ENCODE measurements at places on chromosomes 16 and 17.

DNA sequence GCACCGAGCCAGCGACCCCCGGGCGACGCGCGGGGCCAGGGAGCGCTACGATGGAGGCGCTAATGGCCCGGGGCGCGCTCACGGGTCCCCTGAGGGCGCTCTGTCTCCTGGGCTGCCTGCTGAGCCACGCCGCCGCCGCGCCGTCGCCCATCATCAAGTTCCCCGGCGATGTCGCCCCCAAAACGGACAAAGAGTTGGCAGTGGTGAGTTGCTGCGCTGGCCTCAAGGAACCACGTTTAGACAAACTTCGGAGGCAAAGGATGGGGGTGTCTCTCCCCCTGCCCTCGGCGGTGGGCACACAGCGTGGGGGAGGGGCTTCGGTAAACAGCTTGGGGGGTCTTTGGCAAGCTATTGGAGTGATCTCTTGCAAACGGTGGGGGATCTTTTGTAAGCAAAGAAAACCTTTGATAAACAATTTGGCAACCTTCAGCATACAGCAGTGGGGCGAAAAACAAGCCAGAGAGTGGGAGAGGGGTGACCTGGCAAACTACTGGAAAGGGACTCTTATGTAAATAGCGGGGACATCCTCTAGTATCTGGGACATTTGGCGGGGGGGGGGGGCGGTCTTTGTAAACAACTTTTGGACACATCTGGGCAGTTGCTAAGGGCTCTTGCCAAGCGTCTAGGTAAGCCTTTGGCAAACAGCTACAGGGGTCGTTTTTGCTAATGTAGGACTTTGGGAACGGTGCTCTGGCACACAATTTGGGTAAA is 587 bp downstream of the MMP2 start:
- DNase-seq: no peak

DNA sequence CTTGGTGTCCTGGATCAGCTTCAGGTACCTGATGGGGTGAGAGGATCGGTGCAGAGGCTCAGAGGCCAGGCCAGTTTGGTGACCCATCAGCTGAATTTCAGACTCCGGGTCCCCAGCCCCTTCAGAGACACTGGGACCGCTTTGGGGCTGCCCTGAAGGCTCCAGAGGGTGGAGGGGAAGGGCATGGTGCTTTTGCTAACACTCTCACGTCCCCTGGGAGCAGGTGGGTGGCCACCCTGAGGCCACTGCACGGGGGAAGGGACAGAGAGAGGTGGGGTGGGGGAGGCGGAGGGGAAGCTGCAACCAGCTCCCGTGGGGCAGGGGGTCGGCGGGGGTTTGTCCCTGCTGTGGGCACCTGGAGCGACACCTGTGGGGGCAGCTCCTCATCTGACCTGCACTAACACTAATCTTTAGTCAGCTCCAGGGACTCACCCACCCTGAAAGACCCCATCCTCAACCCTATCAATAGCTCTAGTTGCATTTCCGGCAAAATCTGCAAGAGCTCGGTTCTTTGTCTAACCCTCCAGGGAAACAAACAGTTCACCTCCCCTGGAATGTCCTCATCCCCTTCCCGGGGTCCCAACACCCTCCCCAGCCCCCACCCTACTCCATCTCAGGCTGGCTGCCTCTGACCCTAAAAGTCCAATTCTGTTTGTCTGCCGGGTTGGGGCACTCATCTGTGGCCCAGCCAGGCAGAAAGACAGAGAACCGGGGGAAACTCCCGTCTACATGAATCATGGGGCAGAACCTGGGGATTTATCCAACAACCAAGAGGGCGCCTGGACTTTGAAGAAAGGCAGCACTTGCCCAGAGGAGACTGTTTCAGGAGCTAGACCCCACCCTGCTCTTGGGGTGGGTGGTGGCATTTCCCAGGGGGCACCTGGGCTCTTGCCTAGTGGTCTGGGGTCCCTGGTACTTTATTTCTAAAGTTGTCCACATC is 91.9 kb upstream of the CBX4 start:
- peak; percentile 22 for DNase-seq

DNA sequence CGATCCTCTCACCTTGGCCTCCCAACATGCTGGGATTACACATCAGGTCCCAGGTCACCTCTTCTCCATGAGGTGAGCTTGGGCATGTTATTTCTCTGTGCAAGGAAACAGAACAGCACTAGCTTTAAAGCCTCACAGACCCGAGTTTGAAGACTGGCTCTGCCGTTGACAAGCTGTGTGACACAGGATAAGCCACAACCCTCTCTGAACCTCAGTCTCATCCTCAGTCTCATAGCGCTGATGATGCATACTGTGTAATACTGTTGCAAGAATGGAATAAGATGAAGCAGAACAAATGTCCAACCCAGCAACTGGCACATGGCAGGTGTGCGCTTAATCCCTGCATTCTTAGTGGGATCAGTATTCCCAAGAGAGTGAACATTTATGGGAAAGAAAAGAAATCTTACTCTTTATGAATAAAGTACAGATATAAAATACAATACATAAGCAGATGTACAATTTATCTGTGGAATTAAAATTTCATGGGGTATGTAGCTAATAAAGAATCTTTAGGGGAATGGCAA is 43.5 kb downstream of the ABAT start:
- no peak for DNase-seq

DNA sequence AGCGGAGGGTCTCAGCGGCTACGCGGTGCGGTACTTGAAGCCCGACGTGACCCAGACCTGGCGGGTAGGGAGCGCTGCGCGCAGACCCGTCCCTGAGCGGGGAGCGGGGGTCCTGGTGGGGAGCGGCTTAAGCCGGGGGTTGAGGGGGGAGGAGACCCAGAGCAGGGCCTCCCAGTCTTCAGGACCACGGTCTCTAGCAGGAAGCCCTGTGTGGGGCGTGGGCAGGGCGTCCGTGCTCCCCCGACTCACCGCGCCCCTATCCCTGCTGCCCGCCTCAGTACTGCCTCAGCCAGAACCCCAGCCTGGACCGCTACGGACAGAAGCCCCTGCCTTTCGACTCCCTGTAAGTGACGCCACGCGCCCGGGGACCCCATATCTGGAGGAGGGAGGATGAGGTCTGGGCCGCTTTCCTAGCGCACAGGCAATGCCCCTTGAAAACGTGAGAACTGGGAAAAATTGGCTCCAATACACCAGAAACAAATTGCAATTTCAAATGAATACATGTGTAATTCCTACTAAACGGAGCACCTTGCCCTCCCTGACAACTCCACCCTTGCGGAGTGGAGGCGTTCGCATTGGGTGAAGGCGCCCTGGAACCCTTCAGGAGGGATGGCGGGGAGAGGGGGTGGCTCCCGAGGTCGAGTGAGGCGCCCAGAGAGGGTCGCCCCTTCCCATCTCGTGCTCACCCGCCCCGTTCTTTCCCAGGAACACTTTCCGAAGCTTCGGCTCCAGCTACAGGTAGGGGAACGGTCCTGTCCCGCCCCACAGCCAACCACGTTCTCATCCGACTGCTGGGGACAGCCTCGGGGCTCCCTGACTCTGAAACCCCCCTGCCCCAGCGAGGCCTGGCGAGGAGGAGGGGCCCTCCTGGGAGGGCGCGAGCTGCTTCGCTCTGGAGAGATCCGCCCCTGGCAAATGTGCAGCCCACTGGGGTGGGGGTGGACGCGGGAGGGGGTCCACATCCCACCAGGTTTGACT is 14.6 kb upstream of the CNGB1 start:
- DNase-seq: no peak

DNA sequence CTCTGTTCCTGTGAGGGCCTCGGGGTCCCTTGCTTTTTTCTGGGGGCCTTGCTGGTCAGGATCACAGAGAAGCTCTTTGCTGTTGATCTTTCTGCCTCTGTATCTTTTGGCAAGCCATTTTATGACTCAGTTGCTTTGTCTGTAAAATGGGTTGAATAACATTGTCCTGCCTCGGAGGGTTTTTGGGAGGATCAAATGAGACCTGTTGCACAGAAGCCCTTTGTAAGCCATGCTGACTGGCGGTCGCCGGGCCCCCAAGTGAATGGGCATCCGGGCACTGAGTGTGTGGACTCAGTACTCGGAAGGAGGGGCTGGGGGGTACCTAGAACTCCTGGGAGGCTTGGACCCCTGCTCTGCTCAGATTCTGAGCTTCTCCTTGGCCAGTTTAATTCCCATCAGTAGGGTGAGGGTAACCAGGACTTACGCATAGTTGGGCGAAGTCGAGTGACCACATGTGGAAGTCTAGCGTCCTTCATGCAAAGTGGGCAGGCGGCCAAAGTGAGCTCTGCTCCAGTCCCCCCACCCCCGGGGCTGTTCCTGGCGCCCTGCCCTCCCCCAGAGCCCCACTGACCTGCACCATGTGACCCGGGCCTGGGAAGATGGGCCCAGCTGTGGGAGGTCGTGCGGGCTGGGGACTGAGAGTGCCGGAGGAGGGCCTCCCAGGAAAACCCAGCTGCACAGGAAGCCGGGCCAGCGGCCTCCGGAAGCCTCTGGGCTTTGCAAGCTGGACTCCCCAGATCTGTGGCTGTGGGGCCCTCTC is 284.0 kb downstream of the SEC14L1 start:
- peak; percentile 58 for DNase-seq

GRCh38 chr17:2181206-2181896 is 122.2 kb downstream of the SMG6 start:
- no peak for DNase-seq

- DNase-seq: no peak
These were observed 5.8 kb downstream of the SOCS1 start for GRCh38 chr16:11250091-11250785.

GRCh38 chr17:33639103-33639880 is 346.2 kb upstream of the ASIC2 start:
- DNase-seq: peak; percentile 21

GRCh38 chr16:67006930-67007658 is 18.7 kb downstream of the CES4A start:
- DNase-seq: peak; percentile 61

- peak; percentile 81 for DNase-seq
These were observed 13.4 kb upstream of the CRISPLD2 start for GRCh38 chr16:84806256-84806889.

DNA sequence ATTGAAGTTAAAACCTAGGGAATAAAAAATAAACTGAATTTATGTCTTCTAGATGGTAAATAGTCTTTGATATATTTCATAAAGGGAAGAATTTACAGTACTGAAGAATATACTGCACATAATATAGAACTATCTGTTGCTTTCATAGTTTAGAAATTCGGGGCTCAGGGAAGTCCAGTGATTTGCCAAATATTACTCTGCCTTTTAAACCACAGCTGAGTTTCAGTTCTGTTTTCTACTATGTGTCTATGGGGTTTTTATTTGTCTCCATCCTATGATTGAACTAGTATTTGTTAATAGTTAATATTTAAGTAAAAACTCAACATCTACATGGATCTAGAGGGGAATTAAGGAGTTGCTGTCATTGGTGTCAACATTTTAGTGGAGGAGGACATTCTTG is 715.0 kb upstream of the CDH8 start:
- no peak for DNase-seq

DNA sequence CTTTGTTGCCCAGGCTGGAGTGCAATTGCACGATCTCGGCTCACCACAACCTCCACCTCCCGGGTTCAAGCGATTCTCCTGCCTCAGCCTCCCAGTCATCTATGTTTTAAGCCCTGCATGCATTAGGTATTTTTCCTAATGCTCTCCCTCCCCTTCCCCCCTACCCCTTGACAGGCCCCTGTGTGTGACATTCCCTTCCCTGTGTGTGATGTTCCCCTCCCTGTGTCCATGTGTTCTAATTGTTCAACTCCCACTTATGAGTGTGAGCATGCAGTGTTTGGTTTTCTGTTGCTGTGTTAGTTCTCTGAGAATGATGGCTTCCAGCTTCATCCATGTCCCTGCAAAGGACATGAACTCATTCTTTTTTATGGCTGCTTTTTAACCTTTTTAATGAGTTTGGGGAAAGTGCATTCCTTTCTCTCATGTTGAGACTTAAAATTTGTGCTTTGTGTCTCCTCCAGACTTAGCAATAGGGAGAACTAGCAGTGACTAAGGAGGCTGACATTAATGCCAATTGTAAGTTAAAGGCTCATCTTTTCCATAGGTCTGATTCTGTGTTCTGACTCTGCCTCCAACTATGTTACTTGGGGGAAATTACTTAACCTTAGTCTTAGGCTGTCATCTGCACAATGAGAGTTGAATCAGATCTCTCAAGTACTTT is 17.7 kb upstream of the PHAF1 start:
- no peak for DNase-seq

- peak; percentile 16 for DNase-seq
These were observed 631 bp downstream of the TBL3 start for GRCh38 chr16:1972490-1972877.

- no peak for DNase-seq
These were observed 51.3 kb downstream of the NDE1 start for GRCh38 chr16:15701367-15701766.

All from inflammatory macrophage treated with lipopolysaccharide for 4 hours (primary cell).